ENCODE measurements at places on chromosomes 7 and 10.

GRCh38 chr10:80491251-80492102 is 37.4 kb downstream of the TSPAN14 start:
- DNase-seq, result no peak

- DNase-seq, result no peak
These were observed 511.0 kb upstream of the COBL start for GRCh38 chr7:51827631-51828030.

GRCh38 chr10:58352956-58353610 is 18.3 kb downstream of the UBE2D1 start:
- DNase-seq, result no peak

DNA sequence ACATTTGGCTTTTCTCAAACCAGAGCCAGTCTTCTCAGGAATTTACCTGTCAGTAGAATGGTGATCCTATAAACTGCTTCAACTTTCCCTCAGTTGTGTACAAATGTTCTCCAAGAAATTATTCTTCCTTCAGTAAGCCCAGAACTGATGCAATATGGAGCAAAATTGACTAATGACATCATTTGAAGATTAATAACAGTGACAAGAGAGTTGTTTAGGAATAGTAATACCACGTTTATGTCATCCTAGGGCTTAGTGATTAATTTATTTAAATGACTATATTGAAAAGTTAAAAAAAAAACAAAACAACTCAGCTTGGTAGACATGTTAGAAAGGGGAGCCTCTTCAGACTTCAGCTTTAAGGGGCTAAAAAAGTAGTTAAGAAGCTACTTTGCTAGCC is 933.2 kb downstream of the GATA3 start:
- no peak for DNase-seq

DNA sequence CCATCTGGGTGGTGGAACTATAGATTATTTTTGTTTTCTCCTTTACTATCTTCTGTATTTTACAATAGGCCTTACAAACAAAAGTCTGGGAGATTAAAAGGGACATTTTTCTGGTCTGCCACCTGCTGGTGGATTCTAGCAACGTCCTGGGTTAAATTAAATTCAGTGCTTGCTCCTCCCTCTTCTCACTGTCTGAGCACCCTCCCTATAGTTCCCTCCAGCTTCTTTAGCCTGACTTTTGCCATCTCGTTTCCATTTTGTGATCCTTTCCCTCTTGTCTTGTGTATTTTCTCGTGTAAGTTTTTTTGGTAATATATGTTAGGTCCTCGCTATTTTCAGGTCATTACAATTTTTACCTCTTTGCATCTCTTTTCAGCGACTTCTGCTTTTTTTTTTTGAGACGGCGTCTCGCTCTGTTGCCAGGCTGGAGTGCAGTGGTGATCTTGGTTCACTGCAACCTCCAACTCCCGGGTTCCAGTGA is 16.1 kb downstream of the ANKRD16 start:
- peak; percentile 73 for DNase-seq

DNA sequence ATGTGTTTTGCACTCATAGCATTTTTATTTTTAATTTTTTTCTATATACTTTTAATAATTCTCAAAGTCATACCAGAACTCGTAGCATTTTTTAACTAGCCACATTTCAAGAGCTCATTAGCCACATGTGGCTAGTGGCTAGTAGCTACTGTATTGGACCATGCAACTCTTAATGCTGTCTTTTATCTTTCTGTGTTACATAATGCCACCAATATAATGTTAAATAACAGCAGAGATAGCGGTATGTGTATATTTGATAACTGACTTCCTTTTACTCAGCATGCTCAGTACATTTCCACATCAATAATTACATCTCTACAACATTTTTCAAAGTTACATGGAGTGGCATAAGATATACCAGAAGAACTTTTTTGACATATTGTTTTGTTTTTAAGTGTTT is 91.4 kb downstream of the CDK13 start:
- no peak for DNase-seq

DNA sequence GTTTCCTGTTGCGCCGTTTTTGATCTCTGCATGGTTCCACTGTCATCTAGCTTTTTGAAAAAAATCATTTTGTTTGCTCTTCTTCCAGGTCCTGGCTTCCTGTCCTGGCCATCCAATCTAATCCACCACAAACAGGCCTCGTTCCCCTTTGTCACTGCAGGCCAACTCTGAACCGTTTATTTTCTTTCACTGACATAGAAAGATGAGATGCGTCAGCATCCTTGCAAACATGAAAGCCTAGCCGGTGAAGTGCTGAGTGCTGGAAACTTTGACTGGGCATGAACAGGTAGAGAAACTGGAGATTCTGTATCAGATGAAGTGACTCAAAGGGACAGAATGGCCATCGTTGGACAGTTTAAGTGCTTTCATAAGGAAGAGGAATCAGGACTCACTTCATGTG is 1247.8 kb downstream of the TYW1 start:
- no peak for DNase-seq

DNA sequence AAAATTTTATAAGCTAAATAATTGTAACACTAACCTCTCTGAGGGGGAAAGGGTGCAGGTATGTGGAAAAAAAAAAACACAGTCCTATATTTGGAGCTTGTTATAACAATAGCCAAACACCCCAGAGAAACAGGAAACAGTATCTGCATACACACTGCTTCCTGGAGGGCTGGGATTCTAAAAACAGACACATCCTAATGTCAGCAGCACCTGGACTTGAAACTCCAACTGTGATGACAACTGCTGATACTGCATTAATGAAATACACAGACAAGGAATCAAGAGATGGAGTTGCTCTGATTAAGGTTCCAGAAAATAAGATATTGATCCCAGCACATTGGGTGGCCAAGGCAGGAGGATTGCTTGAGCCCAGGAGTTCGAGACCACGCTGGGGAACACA is 9.3 kb downstream of the DAGLB start:
- DNase-seq, result no peak

- DNase-seq, result no peak
These were observed 37.7 kb upstream of the EZH2 start for GRCh38 chr7:148921806-148922205.

DNA sequence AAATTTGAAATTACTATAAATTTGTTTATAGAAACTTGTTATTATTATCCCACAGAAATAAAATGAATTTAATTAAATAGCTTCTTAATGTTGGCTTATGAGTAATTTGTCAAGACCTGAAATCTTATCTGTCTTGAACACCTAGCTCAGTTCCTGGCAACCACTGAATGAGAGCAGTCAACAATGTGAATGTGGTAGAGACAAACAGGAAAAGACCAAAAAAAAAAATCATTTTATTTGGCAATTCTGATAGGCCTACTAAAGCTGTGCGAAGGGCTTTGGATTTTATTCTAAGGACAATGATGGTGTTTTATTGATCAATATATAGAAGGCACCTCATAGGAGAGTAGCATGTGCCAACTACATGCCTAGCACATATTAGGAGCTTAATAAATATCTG is 127.8 kb upstream of the RSU1 start:
- DNase-seq, result no peak

GRCh38 chr10:95741807-95742467 is 14.0 kb upstream of the ENTPD1 start:
- no peak for DNase-seq

DNA sequence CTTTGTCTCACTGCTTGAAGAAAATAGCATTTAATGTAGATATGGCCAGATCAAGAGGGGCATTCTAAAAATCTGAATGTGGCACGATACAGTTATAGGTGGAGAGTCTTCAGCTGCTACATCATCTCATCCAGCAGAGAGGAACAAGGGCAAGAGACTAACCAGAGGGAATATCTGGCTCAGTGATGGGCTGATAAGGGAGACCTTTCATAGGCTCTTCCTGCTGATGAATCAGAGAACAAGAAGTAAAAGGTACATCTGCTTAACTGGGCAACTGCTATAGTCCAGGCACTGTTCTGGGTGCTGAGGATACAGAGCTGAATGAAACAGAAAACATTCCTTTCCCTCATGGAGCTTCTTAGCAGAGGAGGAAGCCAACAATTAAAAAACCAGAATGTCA is 37.9 kb downstream of the PIP4K2A start:
- no peak for DNase-seq

DNA sequence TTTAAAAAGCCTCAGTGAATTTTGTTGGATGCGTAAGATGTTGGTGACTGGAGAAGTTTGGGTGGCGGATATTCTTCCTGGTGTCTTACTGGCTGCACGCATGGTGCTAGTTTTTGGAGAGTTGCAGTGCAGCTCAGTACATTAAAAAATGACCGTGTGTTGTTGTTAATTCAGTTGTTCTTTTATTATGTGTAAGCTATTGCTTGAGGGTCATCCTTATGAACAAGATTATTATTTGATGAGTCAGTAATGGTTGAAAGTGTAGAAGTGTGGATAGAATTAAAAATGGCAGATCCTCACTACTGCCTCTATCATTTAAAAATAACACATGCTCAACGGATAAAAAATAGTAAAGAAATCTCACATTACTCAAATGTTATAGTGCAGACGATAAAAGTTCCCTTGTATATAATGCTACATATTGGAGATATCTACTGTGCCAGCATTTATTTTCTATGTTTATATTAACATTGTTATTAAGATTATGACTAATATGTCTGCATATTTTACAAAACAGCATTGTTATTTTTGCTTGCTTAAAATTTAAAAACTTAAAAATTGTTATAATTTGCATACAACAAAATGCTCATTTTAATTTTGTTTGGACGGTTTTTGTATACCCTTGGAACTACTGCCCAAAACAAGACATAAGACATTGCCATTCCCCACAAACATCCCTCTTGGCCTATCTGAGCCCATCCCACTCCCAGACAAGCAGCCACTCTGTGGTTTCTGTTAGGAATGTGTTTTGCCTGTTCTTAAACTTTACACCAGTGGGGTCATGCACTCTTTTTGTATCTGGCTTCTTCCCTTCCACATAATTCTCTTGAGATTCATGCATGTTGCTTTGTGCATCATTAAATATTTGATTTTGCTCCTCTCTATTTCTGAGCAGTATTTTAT is 142.0 kb downstream of the DOCK1 start:
- no peak for DNase-seq

DNA sequence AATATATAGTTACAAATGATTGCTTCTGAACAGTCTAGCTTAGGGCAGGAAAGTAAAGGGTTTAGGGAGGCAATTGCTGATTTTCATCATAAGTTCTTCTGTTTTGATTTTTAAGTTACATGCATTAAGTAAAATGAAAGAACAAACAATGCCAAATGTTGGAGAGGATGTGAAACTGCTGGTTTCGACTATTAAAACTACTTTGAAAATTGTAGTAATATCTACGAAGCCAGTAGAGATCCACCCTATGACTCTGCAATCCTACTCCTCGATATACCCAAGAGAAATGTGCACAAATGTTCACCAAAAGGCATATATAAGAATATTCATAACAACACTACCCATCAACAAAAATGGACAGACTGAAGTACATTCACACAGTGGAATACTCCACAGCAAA is 24.3 kb downstream of the PDZD8 start:
- DNase-seq, result no peak

DNA sequence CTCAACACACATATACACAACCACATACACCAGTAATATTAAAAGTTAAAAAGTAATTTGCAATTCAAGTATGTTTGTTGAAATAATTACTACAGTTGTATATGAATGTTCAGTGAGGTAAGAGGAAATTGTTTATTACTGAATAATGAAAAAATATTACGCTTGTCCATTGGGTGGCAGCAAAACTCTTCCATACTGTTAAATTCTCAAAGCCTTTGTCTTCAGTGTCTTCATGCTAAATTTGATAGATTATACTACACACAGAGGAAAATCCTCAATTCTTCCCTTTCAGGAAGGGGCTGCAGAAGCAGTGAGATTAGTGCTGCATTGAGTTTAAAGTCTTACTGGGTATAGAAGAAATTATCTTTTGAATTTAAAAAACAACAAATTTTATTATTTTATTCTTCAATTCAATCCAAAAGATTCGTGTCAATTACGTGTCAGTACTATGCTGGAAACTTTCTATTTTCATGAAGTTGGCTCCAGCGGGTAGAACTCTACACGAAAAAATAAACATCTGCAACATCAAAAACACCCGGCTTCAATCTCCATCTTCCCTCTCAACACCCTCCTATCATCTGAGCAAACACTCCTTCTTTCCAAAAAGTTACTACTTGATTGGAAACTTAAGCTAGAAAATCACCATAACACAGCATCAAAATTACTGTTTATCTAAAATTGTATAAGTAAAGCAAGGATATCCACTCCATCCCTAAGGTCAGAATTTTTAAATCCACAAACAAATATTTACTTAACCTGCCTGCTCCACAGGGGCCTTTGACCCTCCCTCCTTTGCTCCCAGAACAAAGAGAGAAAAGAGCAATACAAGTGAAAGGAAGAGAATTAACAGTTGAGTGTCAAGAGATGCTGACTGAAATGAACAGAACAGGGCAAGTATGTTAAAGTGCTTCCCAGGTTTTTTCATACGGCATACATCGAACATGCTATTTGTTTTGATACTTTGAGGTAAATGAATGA is 37.0 kb upstream of the TES start:
- DNase-seq, result no peak

- DNase-seq, result no peak
These were observed 24.8 kb upstream of the PLPP4 start for GRCh38 chr10:120432209-120432608.

DNA sequence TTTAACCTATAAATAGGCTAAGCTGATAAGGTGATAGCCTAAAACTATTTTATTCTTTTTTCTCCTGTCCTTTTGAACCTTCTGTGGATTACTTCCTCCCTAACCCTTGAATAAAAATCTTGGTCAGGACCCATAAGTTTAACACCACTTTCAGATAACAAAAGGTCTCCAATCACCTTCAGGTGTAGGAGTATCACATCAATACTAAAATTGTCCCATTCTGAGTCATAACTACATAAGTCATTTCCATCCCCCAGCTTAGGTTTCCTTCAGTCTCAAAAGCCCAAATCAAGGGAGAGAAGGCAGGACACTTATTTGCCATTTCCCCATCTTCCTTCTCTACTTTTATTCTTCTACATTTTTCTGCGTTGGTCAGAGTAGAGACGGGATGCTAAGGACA is 56.9 kb upstream of the WNT16 start:
- no peak for DNase-seq

DNA sequence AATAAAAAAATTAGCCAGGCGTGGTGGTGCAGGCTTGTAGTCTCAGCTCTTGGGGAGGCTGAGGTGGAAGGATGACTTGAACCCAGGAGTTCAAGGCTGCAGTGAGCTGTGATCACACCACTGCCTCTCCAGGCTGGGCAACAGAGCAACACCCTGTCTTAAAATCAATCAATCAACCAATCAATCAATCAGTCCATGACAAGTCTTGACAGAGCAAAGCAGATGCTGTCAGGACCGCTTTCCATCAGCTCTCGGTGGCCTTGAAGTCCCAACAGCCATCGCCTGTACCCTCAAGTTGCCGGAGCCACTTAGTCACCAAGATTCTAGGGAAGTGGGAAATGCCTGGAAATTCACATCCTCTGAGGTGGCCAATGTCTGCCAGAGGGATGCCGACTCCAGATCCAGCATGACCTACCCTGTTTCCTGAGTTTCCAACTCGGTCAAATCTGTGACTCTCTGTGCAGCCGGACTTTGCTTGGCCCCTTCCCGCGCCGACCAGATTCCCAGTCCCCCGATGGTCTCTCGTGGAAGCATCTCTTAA is 871 bp upstream of the CCL24 start:
- no peak for DNase-seq
